ENCODE measurements at places on chromosomes 13 and 19.

DNA sequence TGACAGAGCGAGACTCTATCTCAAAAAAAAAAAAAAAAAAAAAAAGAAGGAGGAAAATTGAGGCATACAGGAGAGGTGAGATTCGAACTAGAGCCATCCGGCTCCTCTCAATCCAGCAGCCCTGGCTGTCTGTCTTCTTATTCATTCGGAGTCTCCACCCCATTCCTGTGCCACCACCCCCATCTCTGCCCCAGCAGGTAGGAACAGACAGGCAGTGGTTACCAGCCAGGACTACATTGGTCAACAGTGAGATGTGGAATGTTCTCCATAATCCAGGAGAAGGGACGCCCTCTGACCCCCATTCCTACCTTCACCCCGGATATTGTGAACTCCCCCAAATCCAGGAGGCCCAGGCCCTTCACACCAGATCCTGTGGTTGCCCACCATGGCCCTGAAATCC lies 6.6 kb upstream of the S1PR2 start:
- DNase-seq = no peak

- DNase-seq = no peak
These were observed 10.6 kb upstream of the ZNF792 start for GRCh38 chr19:34974646-34975045.

DNA sequence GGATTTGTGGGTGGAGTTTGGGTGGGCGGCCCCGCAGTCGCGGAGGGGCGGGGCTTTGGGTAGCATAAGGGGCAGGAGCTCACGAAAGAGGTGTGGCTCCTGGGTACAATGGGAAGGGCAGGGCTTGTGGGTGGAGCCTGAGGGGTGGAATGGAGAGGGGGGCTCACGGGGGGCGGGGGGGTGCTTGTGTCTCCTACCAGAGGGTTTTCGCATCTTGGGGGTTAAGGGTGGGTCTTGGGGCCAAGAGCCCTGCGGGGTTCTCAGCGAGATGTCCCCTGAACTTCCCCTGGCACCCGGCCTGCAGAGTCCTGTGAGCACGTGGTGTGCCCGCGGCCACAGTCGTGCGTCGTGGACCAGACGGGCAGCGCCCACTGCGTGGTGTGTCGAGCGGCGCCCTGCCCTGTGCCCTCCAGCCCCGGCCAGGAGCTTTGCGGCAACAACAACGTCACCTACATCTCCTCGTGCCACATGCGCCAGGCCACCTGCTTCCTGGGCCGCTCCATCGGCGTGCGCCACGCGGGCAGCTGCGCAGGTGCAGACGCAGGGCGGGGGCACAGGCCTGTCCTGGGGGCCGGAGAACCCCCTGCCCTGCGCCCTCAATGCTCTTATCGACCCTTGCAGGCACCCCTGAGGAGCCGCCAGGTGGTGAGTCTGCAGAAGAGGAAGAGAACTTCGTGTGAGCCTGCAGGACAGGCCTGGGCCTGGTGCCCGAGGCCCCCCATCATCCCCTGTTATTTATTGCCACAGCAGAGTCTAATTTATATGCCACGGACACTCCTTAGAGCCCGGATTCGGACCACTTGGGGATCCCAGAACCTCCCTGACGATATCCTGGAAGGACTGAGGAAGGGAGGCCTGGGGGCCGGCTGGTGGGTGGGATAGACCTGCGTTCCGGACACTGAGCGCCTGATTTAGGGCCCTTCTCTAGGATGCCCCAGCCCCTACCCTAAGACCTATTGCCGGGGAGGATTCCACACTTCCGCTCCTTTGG lies 5.1 kb downstream of the FSTL3 start:
- no peak for DNase-seq

DNA sequence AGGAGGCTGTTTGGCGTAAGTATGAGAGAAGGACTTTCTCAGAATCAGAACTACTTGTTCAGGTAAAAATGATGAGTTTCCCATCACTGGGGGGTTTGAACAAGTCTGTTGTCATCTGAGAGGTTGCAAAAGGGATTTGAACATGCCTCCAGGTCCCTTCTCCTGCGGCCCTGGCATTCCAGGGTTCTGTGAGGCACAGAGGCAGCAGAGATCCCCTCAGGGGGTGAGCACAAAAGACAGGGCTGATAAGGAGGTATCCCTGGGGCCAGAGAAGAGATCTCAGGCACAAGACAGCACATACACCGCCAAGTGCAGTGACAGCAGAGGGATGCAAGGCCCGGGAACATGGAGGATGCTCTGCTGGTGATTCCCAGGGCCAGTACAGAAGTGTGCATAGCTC lies 275.8 kb upstream of the TSHZ3 start:
- no peak for DNase-seq

GRCh38 chr13:27359199-27359821 lies 65.1 kb upstream of the GTF3A start:
- DNase-seq = peak; percentile 86

DNA sequence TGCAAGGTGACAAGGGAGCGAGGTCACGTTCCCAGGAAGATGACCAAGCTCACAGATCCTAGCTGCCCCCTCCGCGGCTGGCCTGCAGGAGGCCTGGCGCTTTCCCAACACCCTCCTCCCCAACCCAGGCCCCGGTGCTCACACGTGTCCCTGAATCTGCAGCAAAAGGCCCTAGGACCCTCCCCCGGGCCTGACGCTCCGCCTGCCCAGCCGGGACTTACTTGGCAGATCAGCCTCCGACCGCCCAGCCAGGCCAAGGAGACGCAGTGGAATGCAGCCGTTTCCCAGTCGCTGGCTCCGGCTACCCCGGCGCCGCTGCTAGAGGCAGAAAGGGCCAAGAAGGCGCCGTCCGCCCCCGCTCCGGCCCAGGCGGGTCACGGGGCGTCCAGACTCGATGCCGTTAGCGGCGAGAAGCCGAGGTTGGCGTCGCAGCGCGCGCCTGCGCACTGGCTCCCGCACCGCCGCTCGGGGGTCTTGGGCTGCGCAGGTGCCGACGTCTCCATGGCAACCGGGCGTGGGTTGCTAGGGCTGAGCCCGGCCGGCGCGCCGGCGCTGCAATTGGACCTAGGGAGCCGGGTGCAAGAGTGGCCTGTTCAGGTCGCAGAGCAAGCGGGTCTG lies at the start of gene PNMA8A:
PNMA8A (minus strand) TSS at position 448 of the 618 bp plus-strand sequence. CDS start 528 bp downstream, outside the sequence.
- DNase-seq = peak; percentile 97

DNA sequence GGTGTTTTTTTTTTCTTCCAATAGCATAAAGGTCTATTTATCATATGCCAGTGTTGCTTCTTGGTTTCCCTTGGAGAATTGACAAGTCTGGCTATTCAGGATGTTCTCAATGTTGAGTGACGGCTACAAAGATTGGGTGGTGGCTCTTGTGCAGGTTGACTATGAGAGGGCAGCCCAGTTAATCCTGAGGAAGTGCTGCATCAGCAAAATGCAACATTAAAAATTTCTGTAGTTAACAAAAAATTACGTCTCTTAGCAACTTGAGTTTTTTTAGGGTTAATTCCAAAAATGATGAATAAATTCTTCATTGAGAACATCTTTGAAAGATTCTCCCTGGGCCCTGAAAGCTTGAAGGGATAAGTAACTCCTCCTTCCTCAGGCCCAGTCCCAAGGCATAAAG lies 147.1 kb downstream of the B3GLCT start:
- no peak for DNase-seq

GRCh38 chr19:33339016-33339984 lies 34.2 kb upstream of the CEBPG start:
- no peak for DNase-seq

GRCh38 chr13:51419001-51419636 lies 33.7 kb downstream of the INTS6 start:
- DNase-seq = no peak

DNA sequence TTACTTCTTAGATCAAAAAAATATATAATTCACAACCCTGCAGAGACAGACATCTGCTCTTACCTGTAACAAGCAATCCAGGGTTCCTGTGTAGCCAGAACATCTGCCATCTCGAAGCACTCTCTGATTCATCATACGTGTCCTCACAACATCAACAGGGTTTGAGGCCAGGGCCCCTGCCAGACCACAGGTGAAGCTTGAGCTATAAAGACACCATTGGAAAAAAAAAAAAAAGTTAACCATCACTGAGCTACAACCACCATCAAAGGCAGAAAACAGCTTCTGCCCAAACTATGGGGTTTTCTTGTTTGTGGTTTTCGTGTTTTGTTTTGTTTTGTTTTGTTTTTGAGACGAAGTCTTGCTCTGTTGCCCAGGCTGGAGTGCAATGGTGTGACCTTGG lies 19.3 kb downstream of the SLC25A30 start:
- no peak for DNase-seq

DNA sequence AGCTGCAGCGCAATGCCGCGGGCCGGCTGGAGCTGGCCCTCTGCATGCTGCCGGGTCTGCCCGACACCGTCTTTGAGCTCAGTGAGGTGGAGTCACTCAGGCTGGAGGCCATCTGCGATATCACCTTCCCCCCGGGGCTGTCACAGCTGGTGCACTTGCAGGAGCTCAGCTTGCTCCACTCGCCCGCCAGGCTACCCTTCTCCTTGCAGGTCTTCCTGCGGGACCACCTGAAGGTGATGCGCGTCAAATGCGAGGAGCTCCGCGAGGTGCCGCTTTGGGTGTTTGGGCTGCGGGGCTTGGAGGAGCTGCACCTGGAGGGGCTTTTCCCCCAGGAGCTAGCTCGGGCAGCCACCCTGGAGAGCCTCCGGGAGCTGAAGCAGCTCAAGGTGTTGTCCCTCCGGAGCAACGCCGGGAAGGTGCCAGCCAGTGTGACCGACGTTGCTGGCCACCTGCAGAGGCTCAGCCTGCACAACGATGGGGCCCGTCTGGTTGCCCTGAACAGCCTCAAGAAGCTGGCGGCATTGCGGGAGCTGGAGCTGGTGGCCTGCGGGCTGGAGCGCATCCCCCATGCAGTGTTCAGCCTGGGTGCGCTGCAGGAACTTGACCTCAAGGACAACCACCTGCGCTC lies 3.8 kb upstream of the MAP2K7 start:
- DNase-seq = no peak

DNA sequence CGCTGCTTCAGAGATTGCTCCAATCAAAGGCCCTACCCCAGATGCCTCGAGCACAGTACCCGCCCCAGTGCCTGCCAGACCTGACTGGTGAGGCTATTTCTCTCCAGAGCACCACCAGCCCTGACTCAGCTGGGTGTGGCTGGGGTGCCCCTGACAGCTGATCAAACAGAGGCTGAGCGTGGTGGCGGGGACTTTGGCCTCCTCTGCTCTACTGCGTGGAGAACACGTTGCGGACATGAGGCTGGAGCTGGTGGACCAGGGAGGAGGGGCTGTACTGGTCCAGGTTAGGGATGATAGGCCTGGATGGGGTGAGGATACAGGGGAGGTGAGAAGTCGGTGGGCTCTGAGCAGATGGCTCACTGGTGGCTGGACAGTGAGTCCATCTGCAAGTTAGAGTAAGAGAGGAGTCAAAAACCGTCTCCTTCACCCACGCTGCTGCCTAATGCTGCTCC lies 3.5 kb upstream of the DOCK6 start:
- no peak for DNase-seq

- DNase-seq = no peak
These were observed 11.1 kb upstream of the BCL3 start for GRCh38 chr19:44737238-44738071.

DNA sequence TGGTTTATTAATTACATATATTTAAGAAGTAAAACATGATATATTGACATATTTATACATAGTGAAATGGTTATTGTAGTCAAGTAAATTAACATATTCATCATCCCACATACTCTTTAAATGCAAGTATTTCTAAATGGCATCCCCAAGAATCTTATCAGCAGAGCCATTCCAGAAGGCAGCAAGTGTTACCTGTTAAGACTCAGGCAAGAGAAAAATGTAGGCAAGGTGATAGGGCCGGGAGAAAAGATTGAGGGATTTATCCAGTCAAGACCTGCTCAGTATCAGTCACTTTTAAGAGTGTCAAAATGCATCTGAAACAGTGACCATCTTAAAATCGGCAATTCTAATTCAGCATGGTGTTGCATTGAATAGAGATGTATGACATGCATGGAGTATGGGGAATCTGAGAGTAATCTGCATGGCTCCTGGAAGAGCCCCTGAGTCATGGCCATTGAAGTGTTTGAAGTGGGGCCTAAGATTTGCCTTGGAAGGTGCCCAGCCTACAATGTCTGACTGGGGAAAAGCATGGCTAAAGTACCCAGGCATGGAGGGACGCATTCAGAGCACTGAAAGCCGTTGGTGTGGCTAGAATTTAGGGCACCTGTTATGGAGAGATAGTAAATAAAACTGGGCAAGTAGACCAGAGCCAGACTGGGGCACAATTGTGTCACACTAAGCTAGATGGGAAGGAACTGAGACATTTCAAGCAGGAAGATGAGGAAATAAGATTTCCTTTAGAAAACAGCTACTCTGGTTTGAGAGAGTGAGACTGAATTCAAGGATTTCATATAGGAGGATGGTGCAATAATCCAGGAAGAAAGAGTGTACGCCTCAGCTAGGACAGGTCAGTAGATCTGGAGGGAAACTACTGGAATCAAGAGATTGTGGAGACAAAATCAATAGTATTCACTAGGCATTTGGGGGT lies 25.0 kb upstream of the C1QTNF9B start:
- DNase-seq = no peak

DNA sequence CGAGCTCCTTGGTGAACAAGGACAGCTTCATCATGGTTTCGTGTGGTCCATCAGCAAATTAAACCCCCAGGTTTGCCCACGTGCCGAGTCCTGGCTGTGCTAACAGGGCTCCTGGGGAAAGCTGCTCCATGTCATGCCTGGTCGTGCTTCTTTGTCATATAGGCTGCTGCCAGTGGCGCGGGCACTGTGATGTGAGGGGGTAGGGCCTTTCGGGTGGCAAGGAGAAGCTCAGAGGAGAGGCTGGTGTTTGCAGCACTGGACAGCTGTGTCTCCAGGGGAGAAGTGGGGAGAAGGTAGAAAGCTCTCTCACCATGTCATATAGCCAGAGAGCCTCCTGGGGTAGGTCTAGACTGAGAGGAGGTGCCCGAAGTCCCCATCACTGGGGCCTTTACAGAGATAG lies 13.3 kb downstream of the VSTM2B start:
- no peak for DNase-seq

- no peak for DNase-seq
These were observed 45.4 kb downstream of the TPT1 start for GRCh38 chr13:45295536-45295935.

GRCh38 chr19:39310558-39311311 lies 9.9 kb downstream of the LRFN1 start:
- peak; percentile 55 for DNase-seq

- peak; percentile 95 for DNase-seq
These were observed 2.2 kb downstream of the HIF3A start for GRCh38 chr19:46299004-46299509.

DNA sequence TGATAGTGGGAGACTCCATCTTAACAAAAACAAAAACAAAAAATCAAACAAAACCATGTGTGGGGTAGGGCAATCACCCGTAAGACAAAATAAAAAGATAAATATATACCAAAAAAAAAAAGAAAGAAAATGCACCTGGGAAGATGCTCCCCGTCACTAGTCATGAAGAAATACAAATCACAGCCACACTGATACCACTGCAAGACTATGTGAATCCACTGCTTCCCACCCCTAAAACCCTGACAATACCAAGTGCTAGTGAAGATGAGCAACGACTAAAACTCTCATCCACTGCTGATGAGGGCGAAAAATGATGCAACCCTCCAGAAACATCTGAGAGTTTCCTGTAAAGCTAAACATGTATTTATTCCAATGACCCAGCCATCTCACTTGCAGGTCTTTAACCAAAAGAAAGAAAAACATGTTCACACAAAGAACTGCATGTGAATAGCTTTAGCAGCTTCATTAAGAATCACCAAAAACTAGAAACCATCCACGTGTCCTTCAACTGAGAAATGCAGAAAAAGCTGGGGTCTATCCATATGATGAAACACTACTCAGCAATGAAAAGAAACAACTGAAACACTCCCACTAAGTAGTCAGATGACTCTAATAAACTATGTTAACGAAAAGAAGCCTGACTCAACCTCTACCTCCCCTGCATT lies 31.7 kb downstream of the BRD4 start:
- DNase-seq = no peak

- no peak for DNase-seq
These were observed 462.5 kb downstream of the DIAPH3 start for GRCh38 chr13:59701261-59701660.

GRCh38 chr19:52237771-52238400 lies 31.5 kb upstream of the ZNF766 start:
- peak; percentile 88 for DNase-seq

All from eye (tissue), 1 donor.